ENCODE measurements at places on chromosomes 2 and 18.
A peak's percentile ranks its signal among the peaks of the same experiment; 100 is the strongest.

DNA sequence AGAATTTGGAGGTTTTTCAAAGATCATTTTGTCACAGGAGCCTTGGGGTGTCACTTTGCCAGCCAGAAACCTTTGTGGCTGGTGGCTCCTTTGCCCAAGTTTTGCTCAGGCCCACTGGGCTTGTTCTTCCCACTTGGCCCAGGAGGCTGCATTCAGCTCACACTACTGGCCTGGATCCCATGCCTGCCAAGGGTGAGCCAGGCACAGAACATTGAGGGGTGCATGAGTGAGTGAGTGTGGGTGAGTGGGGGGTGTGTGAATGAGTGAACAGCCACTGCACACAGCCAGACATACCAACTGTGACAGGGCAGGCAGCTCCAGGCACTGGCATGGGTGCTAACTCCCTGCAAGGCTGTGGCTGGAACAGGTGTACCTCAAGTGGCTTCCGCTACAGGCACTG lies 39.6 kb downstream of the FAM171B start:
- no peak for DNase-seq

GRCh38 chr2:188969651-188970050 lies 4.5 kb upstream of the COL3A1 start:
- DNase-seq: no peak

- DNase-seq: no peak
Measured at GRCh38 chr2:202514732-202515131, 120.0 kb upstream of the FAM117B start.

- DNase-seq: peak; percentile 42
Measured at GRCh38 chr18:63936156-63936931, 12.8 kb upstream of the HMSD start.

DNA sequence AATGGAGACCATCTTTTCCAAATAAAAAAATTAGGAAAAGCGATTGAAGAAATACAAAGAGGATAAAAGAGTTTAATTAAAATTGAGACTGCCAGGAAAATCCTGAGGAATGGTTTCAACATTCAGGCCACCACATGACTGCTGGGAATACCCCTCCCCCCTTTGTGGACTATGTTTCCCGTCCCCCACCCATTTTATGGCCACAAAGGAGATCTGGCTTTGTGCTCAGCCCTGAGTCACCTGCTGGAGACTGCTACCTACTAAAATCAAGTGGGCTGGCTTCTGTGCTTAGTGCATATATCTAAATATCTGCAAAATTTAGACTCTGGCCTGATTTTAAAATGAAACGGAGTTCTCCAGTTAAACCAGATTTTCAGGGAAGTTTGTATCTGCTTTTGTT lies 10.1 kb downstream of the RND3 start:
- DNase-seq: no peak

- no peak for DNase-seq
Measured at GRCh38 chr18:79555885-79556284, 123.7 kb upstream of the CTDP1 start.

DNA sequence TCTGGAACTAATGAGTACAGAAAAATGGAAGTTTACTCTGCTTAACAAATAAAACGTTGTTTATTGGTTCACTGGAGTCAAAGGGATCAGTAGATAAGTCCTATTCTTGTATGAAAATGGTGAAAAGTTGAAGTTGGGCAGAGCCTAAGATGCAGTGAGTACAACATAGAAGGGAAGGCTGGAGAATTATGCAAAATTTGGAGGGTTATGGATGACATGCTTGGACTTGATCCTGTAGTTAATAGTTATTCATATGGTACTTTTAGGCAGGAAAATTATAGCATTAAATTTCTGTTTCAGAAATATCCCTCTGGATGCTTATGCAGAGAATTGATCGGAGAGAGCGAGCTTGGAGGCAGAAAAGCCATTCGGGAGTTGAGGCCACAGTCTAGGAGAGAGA lies 167.6 kb downstream of the KCNS3 start:
- no peak for DNase-seq

- DNase-seq: no peak
Measured at GRCh38 chr2:47414682-47415458, 11.9 kb downstream of the MSH2 start.

GRCh38 chr2:234694244-234695013 lies 197.5 kb upstream of the ARL4C start:
- DNase-seq: no peak

- no peak for DNase-seq
Measured at GRCh38 chr18:61595615-61596251, 262.5 kb downstream of the CDH20 start.

GRCh38 chr18:49632588-49632987 lies 70.7 kb downstream of the LIPG start:
- no peak for DNase-seq

GRCh38 chr2:7243276-7243675 lies 326.1 kb downstream of the RNF144A start:
- DNase-seq: no peak

- no peak for DNase-seq
Measured at GRCh38 chr18:77132369-77133050, at the start of gene MBP. MBP (minus strand) TSS chr18:77132783; CDS start chr18:77105261, 27,522 bp downstream.

GRCh38 chr2:44168681-44169154 lies at the start of gene PPM1B:
PPM1B (plus strand) TSS chr2:44168875; CDS start chr2:44201200, 32,325 bp downstream.
- no peak for DNase-seq

GRCh38 chr2:18891600-18892345 lies 302.4 kb upstream of the NT5C1B start:
- no peak for DNase-seq

DNA sequence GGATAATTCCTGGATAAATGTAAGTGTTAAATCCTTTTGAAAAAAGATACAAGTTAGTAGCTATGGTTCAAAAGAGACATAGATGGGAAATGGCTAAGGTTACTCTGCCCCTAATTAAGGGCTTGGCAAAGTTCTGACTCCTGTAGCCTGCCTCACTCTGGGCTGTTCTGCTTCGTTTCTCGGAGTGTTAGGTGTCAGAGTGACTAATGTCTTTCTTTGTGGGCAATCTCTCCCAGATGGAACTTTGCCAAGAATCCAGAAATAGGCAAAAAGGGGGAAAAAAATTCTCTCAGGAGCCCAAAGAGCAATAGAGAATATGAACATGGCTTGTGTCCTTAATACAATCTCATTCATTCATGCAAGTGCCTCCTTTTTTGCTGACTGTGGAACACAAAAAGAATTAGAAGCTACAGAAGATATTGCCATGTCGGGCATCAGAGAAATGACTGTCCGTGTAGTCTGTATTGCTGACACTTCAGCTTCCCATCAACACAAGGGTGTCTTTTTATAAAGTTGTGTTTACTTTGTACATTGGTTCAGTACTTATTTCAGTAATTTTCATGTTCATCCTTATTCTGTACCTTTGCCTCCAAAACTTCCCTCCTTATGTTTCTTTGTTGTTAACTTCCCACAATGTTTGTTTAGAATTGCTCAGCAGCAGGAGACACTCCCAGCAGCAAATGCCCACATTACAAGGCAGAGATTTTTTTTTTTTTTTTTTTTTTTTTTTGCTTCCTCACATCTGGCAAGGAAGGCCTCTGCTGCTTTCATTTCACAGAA lies 134.0 kb downstream of the FTCDNL1 start:
- no peak for DNase-seq

DNA sequence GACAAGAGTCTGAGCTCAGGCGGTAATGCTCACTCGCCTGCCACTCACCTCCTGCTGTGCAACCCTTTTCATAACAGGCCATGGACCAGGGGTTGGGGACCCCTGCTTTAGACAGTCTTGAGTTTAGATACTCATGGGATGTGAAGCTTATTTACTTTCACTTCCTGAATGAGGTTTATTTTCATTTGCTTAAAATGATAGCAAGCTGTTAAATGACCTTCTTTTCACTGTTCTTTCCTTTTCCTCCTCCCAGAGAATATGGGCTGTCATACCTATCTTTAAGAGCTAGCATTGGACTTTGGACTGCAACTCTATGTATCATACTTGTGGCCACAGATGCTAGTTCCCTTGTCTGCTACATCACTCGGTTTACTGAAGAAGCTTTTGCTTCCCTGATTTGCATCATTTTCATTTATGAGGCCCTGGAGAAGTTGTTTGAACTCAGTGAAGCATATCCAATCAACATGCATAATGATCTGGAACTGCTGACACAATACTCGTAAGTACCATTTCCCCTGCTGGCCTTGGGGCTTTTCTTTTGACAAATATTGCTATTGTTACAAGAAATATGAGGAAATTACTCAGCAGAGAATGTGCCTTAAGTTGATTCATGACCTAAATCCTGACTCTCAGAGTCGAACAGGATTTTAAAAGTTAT lies 168.5 kb downstream of the DPP4 start:
- no peak for DNase-seq

GRCh38 chr2:220377482-220378155 lies 750.2 kb downstream of the SLC4A3 start:
- DNase-seq: no peak

DNA sequence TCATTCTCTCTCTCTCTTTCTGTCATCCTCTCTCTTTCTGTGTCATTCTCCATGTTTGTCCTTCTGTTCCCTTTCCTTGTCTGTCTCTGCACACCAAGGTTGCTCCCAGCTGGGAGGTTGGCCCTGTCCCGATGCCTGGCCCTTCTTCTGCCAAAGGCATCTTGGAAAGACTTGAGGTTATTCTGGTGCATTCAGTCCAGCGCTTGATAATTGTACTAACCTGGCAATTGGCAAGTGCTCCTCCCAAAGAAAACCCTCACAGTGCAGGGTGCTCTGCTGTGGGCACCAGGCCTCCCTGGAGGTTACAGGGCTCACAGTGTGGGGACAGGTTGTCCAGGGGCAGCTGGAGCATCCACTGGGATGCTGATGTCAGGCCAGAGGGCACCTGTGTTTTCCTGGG lies 95.4 kb downstream of the GLI2 start:
- peak; percentile 68 for DNase-seq

DNA sequence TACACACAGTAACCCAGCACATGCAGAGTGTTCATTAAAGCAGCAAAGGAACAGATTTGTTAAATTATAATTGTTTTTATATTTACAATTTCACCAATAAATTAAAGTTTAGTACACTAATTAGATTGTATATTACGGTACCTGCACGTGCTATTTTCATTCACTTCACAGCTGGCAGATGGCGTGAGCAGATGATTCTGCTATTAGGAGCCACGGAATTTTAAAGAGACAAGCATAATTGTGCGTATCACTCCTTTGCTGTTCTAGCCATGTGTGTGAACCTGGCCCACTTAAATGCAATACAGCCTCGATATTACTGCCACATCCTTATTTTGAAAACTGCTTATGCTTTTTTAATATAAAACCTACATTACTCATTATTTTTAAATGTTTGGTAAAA lies 332.8 kb upstream of the SOX11 start:
- no peak for DNase-seq

DNA sequence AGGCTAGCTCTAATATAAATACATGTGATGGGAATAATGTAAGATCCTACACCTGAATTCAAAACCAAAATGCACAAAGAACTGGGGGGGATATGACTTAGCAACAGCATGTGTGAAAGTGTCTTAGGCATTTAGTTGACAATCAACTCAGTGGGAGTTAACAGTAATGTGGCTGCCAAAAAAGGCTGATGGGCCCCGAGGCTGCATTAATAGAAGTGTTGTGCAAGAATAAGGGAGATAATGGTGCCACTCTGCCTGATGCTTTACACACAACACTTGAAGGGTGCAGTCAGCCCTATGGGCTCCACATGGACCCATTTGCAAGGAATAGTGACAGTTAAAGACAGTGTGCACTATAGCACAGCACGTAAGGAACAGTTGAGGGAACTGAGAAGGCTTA lies 649.4 kb upstream of the ZEB2 start:
- DNase-seq: no peak

DNA sequence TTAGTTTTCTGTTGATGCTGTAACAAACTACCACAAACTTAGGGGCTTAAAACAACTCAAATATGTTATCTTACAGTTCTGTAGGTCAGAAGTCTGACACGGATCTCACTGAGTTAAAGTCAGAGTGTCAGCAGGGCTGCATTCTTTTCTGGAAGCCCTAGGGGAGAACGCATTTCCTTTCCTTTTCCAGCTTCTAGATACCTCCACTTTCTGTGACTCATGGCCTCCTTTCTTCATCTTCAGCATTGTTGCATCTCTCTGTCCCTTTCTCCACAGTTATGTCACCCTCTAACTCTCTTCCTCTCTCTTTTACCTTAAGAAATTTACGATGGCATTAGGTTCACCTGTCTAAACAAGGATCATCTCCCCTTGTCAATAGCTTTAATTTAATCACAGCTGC lies 13.3 kb upstream of the PPP4R1 start:
- DNase-seq: no peak

- peak; percentile 82 for DNase-seq
Measured at GRCh38 chr2:11679486-11680181, 9.6 kb upstream of the NTSR2 start.

DNA sequence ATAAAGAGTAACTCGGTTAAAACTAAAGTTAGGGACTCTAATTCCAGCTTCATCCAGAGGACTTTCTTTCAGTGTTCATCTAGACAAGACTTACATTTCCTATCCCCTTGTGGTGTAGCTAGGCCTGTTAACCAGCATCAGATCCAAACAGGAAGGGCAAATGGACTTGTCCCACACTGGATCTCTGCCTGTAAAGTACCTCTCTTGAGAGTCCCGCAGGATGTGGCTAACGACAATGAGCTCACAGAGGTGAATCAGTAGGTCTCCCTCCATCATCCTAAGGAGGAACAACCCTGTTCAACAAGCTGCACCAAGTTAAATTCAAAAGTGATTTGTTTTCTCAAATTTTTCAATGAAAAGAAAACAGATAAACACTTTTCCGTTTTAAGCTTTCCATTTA lies 412.3 kb upstream of the RGPD4 start:
- no peak for DNase-seq

DNA sequence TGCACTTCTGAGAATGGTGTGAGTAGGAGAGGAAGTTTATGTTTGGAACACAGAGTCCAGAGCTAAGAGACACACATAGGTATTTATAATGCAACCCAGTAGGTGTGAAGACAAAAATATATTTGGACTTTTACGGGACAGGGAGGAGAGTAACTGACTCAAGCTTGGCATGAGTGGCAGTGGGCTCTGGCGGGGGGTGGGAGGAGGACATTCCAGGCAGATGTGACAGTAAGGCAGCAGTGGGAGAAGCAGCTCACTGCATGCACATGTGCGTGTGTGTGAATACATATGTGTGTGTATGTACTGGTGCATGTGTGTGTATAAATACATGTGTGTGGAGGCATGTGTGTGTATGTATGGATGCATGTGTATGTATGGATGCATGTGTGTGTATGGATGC lies 51.4 kb downstream of the DCDC2C start:
- no peak for DNase-seq

- no peak for DNase-seq
Measured at GRCh38 chr2:239939736-239940483, 85.2 kb downstream of the NDUFA10 start.

DNA sequence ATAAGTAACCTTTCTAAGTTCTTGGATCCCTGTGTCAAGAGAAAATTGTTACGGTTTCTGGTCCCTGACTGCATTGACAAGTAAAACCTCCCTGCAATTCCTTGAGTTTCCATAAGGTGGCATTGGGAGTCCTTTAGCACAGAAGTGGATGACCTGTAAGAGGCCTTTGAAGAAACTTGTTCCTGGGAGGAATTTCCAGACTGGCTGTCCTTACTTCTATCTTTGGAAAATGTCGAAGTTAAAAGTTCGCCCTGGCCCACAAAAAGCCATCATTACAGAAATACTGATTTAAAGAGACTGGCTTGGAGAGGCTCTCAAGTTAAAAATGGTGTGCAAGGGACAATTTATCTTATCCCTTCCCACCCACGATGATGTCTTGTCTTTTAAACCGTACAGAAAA lies 218.4 kb downstream of the CDH20 start:
- DNase-seq: peak; percentile 92

GRCh38 chr2:17051538-17051937 lies 385.9 kb upstream of the CYRIA start:
- peak; percentile 9 for DNase-seq

Measured in G401 (cell line).